ENCODE measurements at places on chromosomes 5 and 9. TPM values are rescaled to one million over a fixed set of nuclear protein-coding genes. Genes with fewer than 3 reads are reported as not detected.
A peak's percentile ranks its signal among the peaks of the same experiment; 100 is the strongest.

DNA sequence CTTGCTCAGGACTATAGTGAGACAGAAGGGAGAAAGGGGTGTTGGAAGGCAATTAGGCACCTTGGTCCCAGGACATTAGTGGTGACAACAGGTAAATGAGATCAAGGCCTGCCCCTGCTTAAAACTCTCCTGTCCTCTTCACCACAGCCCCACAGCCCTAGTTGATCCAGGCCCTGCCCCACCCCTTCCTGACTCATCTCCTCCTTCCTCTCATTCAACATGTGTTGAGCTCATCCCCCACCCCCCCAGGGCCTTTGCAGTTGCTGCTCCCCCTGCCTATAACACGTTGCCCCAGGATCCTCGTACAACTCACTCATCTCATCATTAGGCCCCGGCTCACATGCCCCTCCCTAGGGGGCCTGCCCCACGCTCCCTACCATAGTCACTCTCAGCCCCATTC lies 66.8 kb downstream of the TSPAN17 start:
- no peak for DNase-seq
- no peaks in the 10 kb centered on the region for H3K4me1 ChIP-seq
- no peak overlapping the region for H3K27ac ChIP-seq
- no peaks in the 10 kb centered on the region for H3K27me3 ChIP-seq

DNA sequence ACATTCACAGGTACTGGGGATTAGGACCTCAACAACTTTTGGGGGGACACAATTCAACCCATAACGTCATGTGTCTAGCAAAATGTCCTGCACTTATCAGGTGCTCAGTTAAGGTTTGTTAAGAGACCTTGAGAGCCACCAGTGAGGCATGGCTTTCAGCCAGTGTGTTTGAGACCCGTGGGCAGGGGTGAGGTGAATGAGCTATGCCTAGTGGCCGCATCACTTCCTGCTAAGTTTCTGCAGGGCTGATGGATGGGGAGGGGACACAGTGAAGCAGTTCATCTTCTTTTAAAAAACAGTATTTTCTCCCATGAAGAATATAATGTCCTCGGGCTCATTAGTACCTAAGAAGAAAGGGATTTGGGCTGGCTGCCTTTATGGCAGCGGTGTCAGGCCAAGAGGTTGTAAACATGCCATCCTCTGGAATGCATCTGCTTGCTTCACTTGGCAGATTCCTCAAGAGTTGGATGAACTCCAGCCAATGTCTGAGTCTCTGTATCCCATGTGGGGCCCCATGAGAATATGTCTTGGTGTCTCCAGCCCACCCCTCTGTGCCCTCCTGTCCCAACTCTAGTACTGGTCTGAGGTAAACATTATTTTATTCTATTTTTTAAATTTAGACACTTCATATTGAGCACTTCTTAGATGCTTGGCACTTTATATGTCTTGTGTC lies 282.2 kb downstream of the CWC27 start:
- H3K27ac ChIP-seq: no peak overlapping the region
- no peaks in the 10 kb centered on the region for H3K4me1 ChIP-seq
- no peak overlapping the region for H3K4me3 ChIP-seq
- H3K27me3 ChIP-seq: no peaks in the 10 kb centered on the region
- DNase-seq: no peak

- no peaks in the 10 kb centered on the region for H3K4me1 ChIP-seq
- H3K36me3 ChIP-seq: no peaks in the 10 kb centered on the region
- H3K4me3 ChIP-seq: no peak overlapping the region
- H3K27ac ChIP-seq: no peak overlapping the region
- no peaks in the 10 kb centered on the region for H3K27me3 ChIP-seq
These were observed 47.8 kb upstream of the SNX2 start for GRCh38 chr5:122727112-122727541.

The GLRA1 gene
- not detected for total RNA-seq

The CTNND2 gene
- 1.2 TPM for total RNA-seq

DNA sequence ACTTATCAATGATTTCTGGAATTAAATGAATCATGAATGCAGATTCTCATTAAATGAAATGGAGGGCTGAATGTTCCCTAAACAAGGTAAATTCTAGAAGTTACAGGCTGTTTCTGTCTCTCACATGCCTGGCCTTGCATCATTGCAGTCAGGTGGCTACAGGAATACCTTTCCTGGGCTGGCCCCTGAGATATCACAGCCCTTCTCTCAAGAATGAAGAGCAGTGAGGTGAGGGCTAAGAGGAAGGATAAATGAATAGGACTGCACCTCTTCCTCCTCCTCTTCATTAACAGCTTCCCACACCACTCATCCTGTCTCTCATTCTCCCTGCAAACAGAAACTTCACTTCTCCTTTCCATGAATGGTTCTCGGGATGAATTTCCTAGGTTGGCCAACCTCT lies 22.5 kb downstream of the ARHGEF28 start:
- no peak overlapping the region for H3K4me3 ChIP-seq
- H3K27me3 ChIP-seq: no peaks in the 10 kb centered on the region
- DNase-seq: no peak
- H3K4me1 ChIP-seq: no peaks in the 10 kb centered on the region
- no peak overlapping the region for H3K27ac ChIP-seq
- no peaks in the 10 kb centered on the region for H3K36me3 ChIP-seq

DNA sequence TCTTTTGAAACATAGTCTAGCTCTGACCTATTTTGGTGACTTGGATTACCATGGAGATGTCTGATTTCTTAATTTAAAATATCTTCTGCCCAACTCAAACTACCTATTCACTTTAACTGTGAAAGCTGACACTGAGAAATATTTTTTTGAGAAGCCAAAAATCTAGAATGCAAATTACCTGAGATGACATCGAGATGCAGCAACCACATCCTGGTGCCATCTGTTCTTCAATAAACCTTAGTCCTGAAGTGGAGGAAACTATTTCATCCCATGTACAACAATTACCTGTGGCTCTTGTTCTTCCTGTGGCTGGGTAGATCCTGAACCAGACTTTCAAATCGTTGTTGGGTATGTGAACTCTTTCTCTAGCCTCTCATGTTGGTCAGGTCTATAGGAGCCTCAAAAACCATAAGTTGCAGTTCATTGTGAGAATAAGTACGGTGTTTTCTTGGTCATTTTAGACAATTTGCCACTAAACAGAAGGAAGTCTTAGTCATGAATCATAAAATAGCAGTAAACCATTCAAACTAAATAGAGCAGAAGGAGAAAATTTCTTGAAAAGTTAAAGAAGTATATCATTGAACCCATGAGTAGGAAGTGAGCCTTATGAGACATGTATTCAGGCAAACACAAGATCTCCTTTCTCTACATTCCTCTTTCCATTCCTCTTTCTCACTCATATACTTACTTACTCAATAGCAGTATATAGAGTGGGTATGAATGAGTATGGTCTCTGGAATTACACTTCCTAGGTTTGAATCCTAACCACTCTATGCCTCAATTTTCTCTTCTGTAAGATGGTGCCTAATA lies 176.0 kb downstream of the HMHB1 start:
- H3K36me3 ChIP-seq: no peaks in the 10 kb centered on the region
- H3K27me3 ChIP-seq: no peaks in the 10 kb centered on the region
- no peak overlapping the region for H3K27ac ChIP-seq

GRCh38 chr5:175621971-175622370 lies 35.9 kb upstream of the HRH2 start:
- H3K4me1 ChIP-seq: peaks cover 4% of the 10 kb centered on the region
- no peak overlapping the region for H3K4me3 ChIP-seq
- no peaks in the 10 kb centered on the region for H3K27me3 ChIP-seq
- H3K36me3 ChIP-seq: no peaks in the 10 kb centered on the region
- H3K27ac ChIP-seq: no peak overlapping the region
- DNase-seq: no peak

GRCh38 chr9:129402371-129402739 lies 218.5 kb downstream of the C9orf50 start:
- H3K36me3 ChIP-seq: no peaks in the 10 kb centered on the region
- peak overlapping the region; percentile 29 for H3K27ac ChIP-seq
- no peaks in the 10 kb centered on the region for H3K27me3 ChIP-seq
- H3K4me1 ChIP-seq: peaks cover 14% of the 10 kb centered on the region
- DNase-seq: no peak

GRCh38 chr9:38296807-38297206 lies 95.7 kb upstream of the ALDH1B1 start:
- no peak for DNase-seq
- no peak overlapping the region for H3K27ac ChIP-seq
- H3K4me3 ChIP-seq: no peak overlapping the region
- no peaks in the 10 kb centered on the region for H3K4me1 ChIP-seq
- H3K27me3 ChIP-seq: no peaks in the 10 kb centered on the region

The FOXD4L5 gene
- 0.25 TPM for total RNA-seq

DNA sequence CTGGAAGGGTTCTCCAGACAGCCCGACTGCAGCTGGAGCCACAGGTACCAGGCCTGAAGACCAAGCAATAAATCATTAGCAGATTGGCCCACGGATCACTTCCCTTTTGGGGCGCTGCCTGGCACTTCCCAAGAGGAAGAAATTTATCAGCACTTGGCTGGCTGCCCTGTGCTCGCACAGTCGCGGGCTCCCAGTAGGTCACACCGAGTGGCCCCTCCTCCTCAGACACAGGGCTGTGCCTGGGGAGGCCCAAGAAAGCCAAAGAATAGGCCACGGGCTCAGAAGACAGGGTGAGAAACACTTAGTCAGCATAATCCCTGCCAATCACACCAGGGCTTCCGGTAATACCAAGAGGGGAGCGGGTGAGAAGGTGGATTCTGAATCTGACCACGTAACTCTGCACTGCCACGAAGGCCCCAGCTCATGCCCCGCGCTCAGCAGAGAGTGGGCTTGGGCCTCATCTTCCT lies 115.7 kb upstream of the MSX2 start:
- DNase-seq: no peak
- H3K27me3 ChIP-seq: no peaks in the 10 kb centered on the region
- H3K4me3 ChIP-seq: no peak overlapping the region
- peaks cover 39% of the 10 kb centered on the region for H3K4me1 ChIP-seq
- H3K36me3 ChIP-seq: no peaks in the 10 kb centered on the region

DNA sequence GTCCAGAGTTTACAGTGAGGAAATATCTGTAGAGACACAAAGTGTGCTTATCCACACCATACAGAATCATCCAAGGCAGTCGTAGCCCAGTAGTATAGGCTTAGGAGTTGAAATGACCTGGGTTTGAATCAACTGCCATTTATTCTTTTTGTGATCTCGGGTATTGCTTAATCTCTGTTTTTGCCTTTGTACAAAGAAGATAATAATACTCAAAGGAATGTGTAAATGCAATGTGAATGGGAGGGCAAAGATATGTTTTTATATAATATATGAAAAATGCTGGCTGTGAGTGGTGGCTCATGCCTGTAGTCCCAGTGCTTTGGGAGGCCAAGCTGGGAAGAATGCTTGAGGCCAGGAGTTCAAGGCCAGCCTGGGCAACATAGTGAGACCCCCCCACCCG lies 141.1 kb downstream of the SPATA31D1 start:
- no peak overlapping the region for H3K27ac ChIP-seq
- no peaks in the 10 kb centered on the region for H3K36me3 ChIP-seq
- no peaks in the 10 kb centered on the region for H3K27me3 ChIP-seq
- no peak overlapping the region for H3K4me3 ChIP-seq

DNA sequence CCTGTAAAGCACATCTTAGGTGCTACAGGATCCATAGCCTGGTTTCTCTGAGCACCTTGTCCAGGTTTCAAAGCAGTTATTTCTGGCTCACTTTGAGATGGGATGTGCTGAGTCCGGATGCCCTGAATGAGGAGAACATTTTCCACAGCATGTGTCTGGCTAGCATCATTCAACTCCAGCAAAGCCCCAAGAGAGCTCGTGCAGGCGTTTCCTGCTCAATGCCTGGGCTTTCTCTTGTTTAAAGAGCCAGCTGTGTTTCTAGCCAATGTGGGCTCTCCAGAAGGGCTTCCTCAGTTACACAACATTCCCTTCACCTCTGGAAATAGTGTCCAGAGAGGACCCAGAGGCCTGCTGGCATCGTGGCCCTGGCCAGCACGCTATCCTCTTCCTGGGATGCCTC lies 411.7 kb downstream of the DMAC1 start:
- H3K4me1 ChIP-seq: no peaks in the 10 kb centered on the region
- H3K27ac ChIP-seq: no peak overlapping the region
- no peak for DNase-seq
- H3K27me3 ChIP-seq: no peaks in the 10 kb centered on the region
- H3K36me3 ChIP-seq: no peaks in the 10 kb centered on the region
- H3K4me3 ChIP-seq: no peak overlapping the region

The EGFLAM gene
- not detected for total RNA-seq

DNA sequence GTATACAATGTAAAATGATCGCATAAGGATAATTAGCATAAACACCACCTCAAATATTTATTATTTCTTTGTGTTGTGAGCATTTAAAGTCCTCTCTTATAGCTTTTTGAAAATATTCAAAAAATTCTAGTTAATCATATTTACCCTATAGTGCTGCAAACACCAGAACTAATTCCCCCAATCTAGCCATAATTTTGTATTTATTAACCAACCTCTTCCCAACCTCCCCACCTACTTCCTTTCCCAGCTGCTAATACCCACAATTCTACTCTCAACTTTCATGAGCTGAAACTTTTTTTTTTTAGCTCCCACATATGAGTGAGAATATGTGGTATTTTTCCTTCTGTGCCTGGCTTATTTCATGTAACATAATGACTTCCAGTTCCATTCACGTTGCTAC lies 317.8 kb upstream of the ATP10B start:
- H3K4me1 ChIP-seq: no peaks in the 10 kb centered on the region
- H3K4me3 ChIP-seq: no peak overlapping the region
- DNase-seq: no peak

The C6 gene
- not detected for total RNA-seq

The PCDHB9 gene
- not detected for total RNA-seq

DNA sequence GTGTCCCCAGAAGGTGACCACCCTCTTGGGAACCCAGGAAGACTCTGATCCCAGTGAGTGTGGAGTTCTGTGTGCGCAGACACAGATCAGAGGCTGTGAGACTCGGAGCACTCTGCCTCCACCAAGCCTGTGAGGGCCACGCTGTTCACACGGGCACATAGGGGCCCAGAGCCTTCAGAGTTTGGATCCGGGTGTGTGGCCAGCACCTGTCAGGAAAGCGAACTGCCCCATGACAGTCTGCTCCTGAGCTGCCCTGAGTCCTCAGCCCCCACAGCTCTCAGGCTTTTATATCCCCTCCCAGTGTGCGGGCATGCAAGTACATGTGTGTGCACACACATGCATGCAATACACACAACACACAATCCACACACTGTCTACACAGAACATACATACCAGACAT lies 161.8 kb upstream of the IRX2 start:
- H3K36me3 ChIP-seq: no peaks in the 10 kb centered on the region
- no peak overlapping the region for H3K4me3 ChIP-seq
- no peaks in the 10 kb centered on the region for H3K27me3 ChIP-seq
- no peak overlapping the region for H3K27ac ChIP-seq

The C5orf52 gene
- total RNA-seq: not detected

The ZNF618 gene
- total RNA-seq: 1.2 TPM

The ZNF367 gene
- 10.0 TPM for total RNA-seq

- H3K4me1 ChIP-seq: peaks cover 32% of the 10 kb centered on the region
- DNase-seq: peak; percentile 37
- no peaks in the 10 kb centered on the region for H3K27me3 ChIP-seq
- H3K27ac ChIP-seq: peak overlapping the region; percentile 49
These were observed 437.9 kb downstream of the RAB3C start for GRCh38 chr5:59020611-59021285.
